ENCODE measurements at places on chromosomes 6 and 20.

DNA sequence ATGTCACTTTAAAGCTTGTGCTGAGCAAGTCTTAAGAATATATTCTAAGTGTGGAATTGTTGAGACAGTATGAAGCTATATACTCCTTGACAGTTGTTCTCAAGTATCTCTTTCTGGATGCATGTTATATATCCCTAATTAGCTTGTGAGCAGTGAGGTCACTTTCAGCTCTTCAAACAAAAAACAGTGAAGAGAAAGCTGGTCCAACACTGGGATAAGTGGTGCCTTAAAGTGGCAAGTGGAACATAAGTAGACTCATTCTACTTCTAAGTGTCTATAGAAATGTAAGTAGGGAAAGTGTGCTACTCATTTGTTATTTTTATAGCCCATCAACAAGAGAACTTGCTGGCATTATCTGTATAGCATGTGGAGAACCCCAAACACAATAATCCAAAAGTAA lies 133.1 kb upstream of the BACH2 start:
- no peak for DNase-seq

DNA sequence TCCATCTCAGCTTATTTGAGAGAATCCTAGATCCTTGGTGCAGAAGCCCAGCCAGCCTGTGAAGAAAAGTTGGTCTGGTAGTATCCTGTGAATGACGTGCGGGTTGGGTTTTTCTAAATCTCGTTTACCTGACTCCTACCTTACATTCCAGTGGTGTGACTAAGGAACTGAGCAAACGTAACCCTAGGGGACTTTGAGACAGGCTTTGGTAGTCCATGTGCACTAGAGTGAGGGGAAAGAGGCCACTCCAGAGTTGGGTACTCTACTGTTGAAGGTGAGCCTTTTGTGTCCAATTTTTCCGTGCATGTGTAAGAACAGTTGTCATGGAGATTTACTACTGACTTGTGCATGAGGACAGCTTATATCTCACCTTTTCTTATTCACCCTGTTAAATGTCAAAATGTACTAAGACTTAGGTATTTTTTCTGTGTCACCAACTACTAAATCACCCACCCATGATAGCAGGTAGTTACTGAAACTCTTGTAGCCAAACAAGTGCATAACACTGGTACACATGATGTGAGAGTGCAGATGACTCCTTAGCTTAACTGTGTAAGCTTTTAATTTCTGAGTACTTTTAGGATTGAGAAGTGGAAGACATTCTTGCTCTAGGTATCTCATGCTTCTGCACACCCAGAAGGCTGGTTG lies 26.3 kb upstream of the PLCG1 start:
- DNase-seq, result no peak

GRCh38 chr6:26295691-26296555 lies 69.1 kb upstream of the BTN3A2 start:
- DNase-seq, result no peak

DNA sequence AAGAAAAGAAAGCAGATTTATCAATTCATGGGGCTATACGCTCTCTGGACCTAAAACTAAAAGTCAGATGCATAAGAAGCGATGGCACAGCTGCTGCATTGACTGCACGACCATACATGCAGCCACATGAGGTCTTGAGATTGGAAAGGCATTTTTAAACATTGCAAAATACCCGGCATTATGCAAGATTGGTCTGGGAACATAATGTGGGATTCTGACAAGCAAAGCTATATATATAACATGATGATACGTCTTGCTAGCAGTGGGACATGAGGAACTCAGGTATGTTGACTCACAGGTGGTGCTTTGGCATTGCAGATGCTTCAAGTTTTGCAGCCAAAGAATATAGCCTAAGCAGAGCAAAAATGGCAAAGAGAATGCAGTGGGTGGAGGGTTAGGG lies 55.1 kb downstream of the SAMD3 start:
- no peak for DNase-seq

GRCh38 chr20:62743777-62744317 lies 35.2 kb downstream of the NTSR1 start:
- peak; percentile 8 for DNase-seq

- DNase-seq, result no peak
Observed at GRCh38 chr6:52672412-52673025, 1.6 kb downstream of the TMEM14A start.

GRCh38 chr6:44661221-44662008 lies 273.9 kb downstream of the CDC5L start:
- DNase-seq, result no peak

- DNase-seq, result no peak
Observed at GRCh38 chr20:45229264-45230056, 8.3 kb downstream of the SEMG2 start.

GRCh38 chr6:1552296-1552761 lies 57.4 kb upstream of the FOXC1 start:
- no peak for DNase-seq

DNA sequence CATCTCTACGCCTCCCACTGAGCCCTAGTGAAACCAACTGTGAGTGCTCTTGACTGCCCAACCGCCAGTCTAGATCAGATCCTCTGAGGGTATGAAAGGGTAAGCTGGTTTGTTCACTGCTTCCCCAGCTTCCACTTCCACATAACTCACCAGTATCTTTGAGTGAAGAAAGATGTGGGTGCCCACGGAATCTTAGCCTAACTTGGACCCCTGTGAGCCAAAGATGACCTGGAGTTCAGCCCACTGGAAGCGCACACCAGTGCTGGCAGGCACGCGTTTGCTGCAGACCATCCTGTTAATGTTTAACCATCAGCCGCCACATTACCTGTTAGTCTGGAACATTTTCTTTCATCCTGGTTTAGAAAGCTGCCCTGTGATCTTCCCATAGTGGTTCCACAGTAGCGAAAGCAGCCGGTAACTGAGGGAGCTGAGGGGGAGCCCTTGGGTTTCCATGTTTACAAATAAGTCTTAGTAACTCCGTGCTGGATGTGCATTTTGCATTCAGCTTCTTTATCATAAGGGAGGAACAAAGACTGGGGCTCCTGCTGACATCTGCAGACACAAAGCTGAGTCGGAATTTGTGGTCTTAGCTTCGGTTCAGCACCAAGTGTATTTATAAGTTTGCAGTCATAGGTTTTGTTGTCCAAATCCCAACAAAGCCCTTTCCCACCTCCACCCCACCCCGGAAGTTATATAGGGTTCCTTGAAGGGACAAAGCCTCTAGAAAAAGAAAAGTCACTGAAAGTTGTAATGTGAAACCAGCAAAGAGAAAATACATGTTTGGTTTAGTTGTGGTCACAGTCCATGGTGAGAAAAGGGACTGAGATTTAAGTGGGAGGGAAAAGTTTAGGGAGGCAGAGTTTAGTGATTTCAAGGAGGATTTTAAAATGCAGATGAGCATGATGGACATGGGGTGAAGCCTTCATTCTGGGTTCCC lies 71.0 kb downstream of the SSR1 start:
- DNase-seq, result no peak

DNA sequence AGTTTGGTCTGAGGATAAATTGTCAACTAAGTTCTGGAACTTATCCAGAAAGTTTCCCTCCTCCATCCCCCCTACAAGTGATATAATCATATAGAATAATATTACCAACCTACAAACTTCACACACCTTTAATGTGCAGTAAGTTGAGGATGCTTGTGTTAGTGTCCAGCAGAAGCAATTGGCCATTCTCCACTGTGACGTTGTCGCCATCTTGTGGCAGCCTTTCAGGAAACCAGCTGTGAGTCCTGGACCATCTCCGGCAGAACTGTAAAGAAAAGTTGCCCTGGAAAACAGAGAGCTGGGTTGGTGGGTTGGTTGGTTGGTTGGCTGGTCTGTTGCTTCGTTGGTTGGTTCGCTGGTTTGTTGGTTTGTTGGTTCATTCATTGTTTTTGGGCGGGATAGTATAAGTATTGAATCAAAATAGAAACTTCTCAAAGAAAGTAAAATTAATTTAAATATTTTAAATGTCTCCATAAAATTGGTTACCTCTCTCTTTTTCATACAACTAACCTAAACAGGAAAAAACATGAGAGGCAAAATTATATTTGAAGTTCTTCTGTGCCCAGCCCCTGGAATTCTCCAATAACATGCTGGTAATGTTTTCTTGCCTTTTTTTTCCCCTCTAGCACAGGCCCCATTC lies 127.5 kb downstream of the PKHD1 start:
- DNase-seq, result peak; percentile 56

- DNase-seq, result no peak
Observed at GRCh38 chr6:20426177-20427082, 24.8 kb downstream of the E2F3 start.

DNA sequence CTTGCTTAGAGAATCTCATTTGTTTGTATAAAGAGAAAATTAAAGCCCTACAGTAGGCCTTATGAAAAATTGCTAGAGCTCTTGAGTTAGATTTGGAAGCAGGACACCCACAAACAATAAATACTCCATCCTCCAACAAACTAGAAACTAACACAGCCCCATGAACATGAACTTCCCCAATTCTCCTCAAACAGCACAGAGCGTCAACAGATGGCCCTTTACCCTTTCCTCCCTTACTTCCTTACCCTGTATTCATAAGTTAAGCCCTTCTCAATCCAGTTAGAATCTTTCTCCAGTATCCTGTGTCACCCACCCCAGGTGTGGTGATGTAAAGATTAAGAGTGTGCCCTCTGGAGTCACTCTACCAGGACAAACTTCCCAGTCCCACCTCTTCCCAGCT lies 113.7 kb downstream of the UNC5CL start:
- DNase-seq, result no peak

All from left ventricle myocardium superior (tissue), 1 donor.